Thoracic aorta (tissue), 2 donors: ENCODE measurements at places on chromosomes 7 and 10. TPM values are rescaled to one million over a fixed set of nuclear protein-coding genes. Genes with fewer than 3 reads are reported as not detected.

Gene PON3
- not detected for total RNA-seq

DNA sequence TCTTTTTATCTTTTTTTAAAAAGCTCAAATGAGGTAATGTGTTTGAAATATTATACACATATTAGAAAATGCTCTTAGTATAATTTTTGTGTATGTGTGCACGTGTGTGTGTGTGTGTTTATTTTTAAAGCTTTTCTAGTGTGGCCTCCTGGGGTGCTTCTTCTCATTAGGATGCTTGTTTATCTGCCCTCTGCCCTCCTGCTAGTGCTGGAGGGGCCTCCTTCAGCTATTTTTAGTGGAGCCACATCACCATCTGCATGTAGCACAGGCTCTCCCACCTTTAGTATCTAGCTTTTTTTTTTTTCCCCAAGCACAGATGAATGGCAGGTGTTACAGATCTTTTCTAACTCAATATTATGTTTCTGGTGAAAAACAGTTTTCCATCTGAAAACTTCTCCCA lies 155.7 kb upstream of the TMEM229A start:
- H3K27me3 ChIP-seq = no peaks in the 10 kb centered on the region
- H3K36me3 ChIP-seq = no peaks in the 10 kb centered on the region
- no peak overlapping the region for H3K27ac ChIP-seq
- no peaks in the 10 kb centered on the region for H3K4me1 ChIP-seq

Gene ITGA8
- total RNA-seq = 1,173 TPM

DNA sequence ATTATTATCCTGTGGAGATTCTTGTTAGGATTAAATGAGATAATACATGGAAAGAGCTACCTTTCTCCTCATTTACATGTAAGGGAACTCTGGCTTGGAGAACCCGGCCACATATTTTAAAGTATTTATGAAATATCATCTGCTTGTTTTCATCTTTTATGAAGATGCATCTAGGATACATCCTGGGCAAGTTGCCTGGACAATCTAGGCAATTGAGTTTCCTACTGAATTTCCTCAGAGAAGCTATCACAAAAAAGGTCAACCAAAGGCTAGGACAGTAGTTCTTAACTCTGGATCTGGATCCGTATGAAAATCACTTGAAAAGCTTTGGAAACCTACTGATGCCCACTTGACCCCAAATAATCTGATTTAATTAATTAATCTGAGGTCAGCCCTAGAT lies 140.7 kb downstream of the MTPAP start:
- H3K27me3 ChIP-seq = no peaks in the 10 kb centered on the region
- no peak for DNase-seq
- no peaks in the 10 kb centered on the region for H3K36me3 ChIP-seq
- H3K4me1 ChIP-seq = no peaks in the 10 kb centered on the region

GRCh38 chr10:101672536-101672935 lies 22.4 kb downstream of the FBXW4 start:
- H3K36me3 ChIP-seq = peaks cover 47% of the 10 kb centered on the region
- no peak overlapping the region for H3K27ac ChIP-seq
- no peaks in the 10 kb centered on the region for H3K27me3 ChIP-seq
- DNase-seq = no peak
- H3K4me3 ChIP-seq = no peak overlapping the region

GRCh38 chr10:122931088-122931906 lies 20.9 kb downstream of the FAM24A start:
- no peak overlapping the region for H3K27ac ChIP-seq
- no peak for DNase-seq
- H3K36me3 ChIP-seq = peaks cover 2% of the 10 kb centered on the region
- H3K4me3 ChIP-seq = no peak overlapping the region
- no peaks in the 10 kb centered on the region for H3K27me3 ChIP-seq

GRCh38 chr7:129742256-129742655 lies 130.7 kb downstream of the NRF1 start:
- no peak overlapping the region for H3K27ac ChIP-seq
- no peaks in the 10 kb centered on the region for H3K4me1 ChIP-seq
- no peak overlapping the region for H3K4me3 ChIP-seq
- peaks cover 4% of the 10 kb centered on the region for H3K36me3 ChIP-seq

DNA sequence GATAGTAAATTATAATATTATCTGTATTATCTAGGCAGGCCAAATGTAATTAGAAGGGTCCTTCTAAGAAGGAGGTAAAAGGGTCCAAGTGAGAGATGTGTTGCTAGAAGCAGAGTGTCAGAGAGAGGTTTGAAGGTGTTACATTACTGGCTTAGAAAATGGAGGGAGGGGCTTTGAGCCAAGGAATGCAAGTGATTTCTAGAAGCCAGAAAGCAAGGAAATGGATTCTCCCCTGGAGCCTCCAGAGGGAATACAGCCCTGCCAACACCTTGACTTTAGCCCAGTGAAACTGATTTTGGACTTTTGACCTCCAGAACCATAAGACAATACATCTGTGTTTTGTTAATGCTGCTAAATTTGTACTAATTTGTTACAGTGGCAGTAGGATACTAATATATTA lies 97.9 kb upstream of the IL6 start:
- no peak overlapping the region for H3K4me3 ChIP-seq
- no peaks in the 10 kb centered on the region for H3K27me3 ChIP-seq
- H3K27ac ChIP-seq = no peak overlapping the region
- H3K36me3 ChIP-seq = no peaks in the 10 kb centered on the region

Gene STEAP4
- total RNA-seq = 127 TPM

- H3K27me3 ChIP-seq = no peaks in the 10 kb centered on the region
- DNase-seq = no peak
- no peaks in the 10 kb centered on the region for H3K36me3 ChIP-seq
Measured at GRCh38 chr10:6842722-6843121, 262.6 kb upstream of the PRKCQ start.

GRCh38 chr10:29112827-29113615 lies 175.8 kb upstream of the LYZL1 start:
- no peaks in the 10 kb centered on the region for H3K36me3 ChIP-seq
- H3K4me3 ChIP-seq = no peak overlapping the region
- H3K27ac ChIP-seq = no peak overlapping the region
- H3K4me1 ChIP-seq = no peaks in the 10 kb centered on the region
- DNase-seq = no peak
- no peaks in the 10 kb centered on the region for H3K27me3 ChIP-seq

DNA sequence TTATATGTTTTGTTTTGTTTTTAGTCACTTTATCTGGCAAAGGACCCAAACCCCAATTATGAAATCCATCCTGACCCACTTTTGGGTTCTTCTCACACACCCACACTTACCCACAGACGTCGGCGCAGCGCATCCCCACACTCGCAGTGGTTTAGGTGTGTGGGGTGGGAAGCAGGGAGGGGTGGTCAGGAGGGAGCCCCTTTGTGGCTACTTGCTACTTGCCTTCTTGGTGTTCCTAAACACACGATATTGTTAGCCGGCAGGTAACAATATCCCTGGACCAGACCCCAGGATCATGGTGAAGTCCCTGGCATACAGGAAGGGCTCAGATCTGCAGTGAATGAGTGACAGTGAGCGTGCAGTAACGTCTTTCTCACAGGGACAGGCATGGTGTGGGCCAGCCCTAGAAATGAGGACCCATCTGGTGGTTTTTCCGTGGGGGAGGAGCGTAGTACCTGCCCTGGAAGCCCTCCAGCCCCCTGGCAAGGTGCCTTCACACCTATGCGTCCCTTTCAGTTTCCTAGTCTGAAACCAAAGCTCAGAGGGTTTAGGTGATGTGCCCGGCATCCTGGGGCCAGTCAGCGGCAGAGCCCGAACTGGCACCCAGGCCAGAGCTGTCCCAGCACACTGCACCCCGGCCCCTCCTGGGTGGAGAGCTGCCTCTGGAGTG lies 4.4 kb downstream of the SPOCK2 start:
- no peak for DNase-seq
- H3K4me1 ChIP-seq = peaks cover 11% of the 10 kb centered on the region
- no peaks in the 10 kb centered on the region for H3K36me3 ChIP-seq
- H3K27me3 ChIP-seq = peaks cover 13% of the 10 kb centered on the region
- no peak overlapping the region for H3K27ac ChIP-seq

DNA sequence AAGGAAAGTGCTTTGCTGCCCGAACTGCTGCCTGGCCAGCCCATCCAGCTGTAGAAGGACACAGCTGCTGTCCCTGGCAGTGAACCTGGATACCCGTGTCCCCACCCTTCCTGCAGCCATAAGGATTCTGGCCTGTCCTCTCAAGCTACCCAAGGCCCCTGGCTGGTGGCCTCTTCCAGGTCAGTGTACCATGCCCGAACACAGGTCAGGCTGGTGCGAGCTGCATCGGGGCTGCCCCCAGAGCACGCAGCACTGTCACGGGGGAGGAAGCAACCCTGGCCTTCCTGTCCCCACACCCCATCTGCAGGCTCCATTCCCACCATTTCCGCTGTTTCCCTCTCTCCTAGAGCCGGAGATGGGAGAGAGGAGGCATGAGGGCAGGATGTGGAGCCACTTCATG lies 30.5 kb upstream of the PWWP2B start:
- H3K4me3 ChIP-seq = no peak overlapping the region
- no peaks in the 10 kb centered on the region for H3K4me1 ChIP-seq
- DNase-seq = no peak
- H3K36me3 ChIP-seq = peaks cover 6% of the 10 kb centered on the region
- no peak overlapping the region for H3K27ac ChIP-seq

GRCh38 chr10:77784856-77785255 lies 141.7 kb downstream of the DLG5 start:
- H3K27ac ChIP-seq = no peak overlapping the region
- no peaks in the 10 kb centered on the region for H3K27me3 ChIP-seq
- no peaks in the 10 kb centered on the region for H3K4me1 ChIP-seq
- no peak overlapping the region for H3K4me3 ChIP-seq
- DNase-seq = no peak
- peaks cover 9% of the 10 kb centered on the region for H3K36me3 ChIP-seq

DNA sequence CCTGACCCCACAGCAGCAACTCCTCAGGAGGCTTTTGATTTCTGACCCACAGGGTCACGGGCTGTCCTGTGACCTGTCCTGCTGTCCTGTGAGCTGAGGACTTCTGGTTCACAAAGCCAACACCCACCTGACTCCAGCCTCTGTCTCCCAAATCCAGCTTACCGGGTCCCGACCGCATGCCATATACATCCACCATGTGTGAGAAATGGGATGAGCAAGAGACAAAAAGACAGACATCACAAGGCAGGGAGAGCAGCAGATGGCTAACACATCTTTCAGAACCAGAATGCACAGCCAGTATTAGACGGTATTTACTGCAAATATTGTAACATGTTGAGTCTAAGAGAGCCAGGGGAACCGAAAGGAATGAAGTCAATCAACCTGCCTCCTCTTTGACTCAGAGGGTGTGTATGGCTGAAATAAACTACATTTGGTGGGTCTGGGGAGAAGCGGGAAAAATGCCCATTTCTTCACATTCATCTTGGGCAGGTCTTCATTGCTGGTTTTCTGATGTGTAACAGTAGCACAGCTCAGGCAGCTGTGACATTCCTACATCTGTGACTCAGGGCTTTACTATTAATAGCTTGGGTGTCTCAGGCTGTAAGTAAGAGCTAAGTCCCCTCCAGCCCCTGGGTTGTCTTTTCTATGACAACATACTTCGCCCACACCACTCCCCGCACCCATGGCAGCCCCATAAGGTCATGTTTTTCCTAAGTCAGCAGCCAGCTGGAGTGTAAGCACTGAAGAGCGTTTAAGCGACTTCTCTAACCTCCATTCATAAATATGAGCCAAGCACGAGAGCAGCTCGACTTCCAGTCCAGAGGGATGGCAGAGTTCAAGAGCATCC lies 25.0 kb downstream of the ABLIM1 start:
- peak overlapping the region; percentile 40 for H3K27ac ChIP-seq
- no peaks in the 10 kb centered on the region for H3K36me3 ChIP-seq
- H3K27me3 ChIP-seq = no peaks in the 10 kb centered on the region
- peaks cover 21% of the 10 kb centered on the region for H3K4me1 ChIP-seq
- DNase-seq = peak; percentile 46
- H3K4me3 ChIP-seq = peak overlapping the region; percentile 79

- H3K36me3 ChIP-seq = no peaks in the 10 kb centered on the region
- DNase-seq = no peak
- peaks cover 47% of the 10 kb centered on the region for H3K4me1 ChIP-seq
- no peaks in the 10 kb centered on the region for H3K27me3 ChIP-seq
Measured at GRCh38 chr10:132493246-132493755, 44.3 kb upstream of the INPP5A start.

GRCh38 chr7:69038915-69039314 lies 559.4 kb upstream of the AUTS2 start:
- no peak for DNase-seq
- H3K4me3 ChIP-seq = no peak overlapping the region
- H3K4me1 ChIP-seq = no peaks in the 10 kb centered on the region
- H3K27ac ChIP-seq = no peak overlapping the region
- no peaks in the 10 kb centered on the region for H3K36me3 ChIP-seq
- no peaks in the 10 kb centered on the region for H3K27me3 ChIP-seq

Gene CYP26C1
- total RNA-seq = 0.35 TPM

DNA sequence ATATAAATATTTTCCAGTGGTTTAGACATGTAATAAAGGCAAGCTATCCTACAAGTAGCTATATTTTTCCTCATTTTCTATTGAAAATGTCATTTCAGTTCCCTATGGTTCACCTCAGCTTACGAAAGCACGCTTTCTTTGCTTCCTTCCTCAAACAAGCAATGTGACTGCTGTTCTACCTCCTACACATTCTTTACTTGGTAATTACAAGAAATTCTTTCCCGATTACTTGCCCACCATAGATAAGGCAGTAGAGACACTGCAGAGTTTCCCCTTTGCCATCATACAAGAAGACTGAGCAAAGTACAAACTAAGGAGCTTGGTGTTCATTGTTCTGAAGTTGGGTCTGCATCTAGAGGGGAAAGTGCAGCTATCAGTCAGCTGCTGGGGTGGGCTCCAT lies 249.4 kb downstream of the CRPPA start:
- no peak overlapping the region for H3K4me3 ChIP-seq
- no peaks in the 10 kb centered on the region for H3K27me3 ChIP-seq
- H3K36me3 ChIP-seq = no peaks in the 10 kb centered on the region
- DNase-seq = no peak
- no peak overlapping the region for H3K27ac ChIP-seq

DNA sequence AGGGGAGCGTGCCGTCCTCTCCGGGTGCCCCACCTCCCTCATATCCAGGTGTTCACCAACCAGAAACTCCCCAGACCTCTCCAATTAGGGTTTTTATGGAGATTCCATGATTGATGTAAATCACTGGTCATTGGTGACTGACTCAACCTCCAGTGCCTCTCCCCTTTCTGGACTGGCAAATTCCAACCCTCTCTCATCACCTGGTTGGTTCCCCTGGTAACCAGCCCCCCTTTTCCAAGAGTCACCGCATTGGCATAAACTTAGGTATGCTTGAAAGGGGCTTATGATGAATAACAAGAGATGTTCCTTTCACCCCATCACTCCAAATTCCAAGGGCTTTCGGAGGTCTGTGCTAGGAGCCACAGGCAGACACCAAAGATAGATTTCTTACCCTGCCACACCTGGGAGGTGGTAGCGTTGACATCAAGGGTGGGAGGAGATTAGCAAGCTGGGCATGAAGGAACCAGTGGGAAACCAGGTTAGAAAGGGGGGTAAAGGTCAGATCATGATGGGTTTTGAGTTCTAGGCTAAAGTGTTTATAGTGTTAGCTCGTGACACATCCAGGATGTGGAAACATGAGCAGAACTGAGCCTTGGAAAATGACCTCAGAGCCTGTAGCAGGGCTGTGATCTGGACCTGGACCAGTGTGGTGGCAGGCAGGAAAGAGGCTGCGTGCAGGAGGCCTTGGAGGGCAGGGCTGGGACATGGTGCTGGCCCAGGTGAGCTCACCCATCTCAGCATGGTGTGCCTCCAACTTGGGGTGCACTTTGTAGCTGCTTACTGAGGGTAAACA lies 45.1 kb downstream of the CAMK1D start:
- H3K27me3 ChIP-seq = no peaks in the 10 kb centered on the region
- no peak overlapping the region for H3K27ac ChIP-seq
